ENCODE measurements at places on chromosomes 5 and 9.
A peak's percentile ranks its signal among the peaks of the same experiment; 100 is the strongest.

DNA sequence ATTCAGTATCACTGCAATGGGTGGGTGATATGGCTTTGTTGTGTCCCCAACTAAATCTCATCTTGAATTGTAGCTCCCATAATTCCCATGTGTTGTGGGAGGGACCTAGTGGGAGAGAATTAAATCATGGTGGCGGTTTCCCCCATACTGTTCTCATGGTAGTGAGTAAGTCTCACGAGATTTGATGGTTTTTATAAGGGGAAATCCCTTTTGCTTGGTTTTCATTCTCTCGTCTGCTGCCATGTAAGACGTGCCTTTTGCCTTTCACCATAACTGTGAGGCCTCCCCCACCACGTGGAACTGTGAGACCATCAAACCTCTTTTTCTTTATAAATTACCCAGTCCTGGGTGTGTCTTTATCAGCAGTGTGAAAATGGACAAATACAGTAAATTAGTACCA is 9.5 kb upstream of the NANS start:
- DNase-seq, result no peak

- DNase-seq, result no peak
These were observed 33.6 kb downstream of the WWC1 start for GRCh38 chr5:168324859-168325630.

- DNase-seq, result no peak
These were observed 96.3 kb upstream of the DAP start for GRCh38 chr5:10857338-10857733.

GRCh38 chr9:131965841-131966240 is 113.8 kb downstream of the MED27 start:
- DNase-seq, result no peak

DNA sequence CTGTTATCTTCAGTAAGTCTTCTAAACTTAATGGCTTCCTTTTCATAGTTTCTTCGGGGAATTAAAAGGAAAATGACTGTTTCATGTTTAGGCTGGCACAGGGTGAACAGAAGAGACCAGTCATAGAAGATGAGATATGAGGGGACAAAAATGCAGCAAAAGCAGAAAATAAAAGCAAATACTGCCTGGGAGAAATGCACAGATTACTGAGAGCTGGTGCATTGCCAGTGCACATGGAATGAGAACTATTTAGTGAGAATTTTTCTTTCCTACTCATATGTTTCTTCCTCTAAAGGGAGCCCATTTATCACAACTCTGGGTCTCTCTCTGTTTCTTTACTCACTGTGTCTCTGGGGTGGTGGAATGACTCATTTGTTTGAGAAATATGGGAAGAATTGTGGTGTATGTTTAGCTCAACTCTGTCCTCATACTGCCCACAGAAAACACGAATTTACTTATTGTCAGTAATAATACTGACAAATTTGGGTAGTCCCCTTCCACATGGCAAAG is 25.9 kb upstream of the ANKRD55 start:
- DNase-seq, result peak; percentile 97

- no peak for DNase-seq
These were observed 20.2 kb downstream of the NSG2 start for GRCh38 chr5:174065528-174066197.

DNA sequence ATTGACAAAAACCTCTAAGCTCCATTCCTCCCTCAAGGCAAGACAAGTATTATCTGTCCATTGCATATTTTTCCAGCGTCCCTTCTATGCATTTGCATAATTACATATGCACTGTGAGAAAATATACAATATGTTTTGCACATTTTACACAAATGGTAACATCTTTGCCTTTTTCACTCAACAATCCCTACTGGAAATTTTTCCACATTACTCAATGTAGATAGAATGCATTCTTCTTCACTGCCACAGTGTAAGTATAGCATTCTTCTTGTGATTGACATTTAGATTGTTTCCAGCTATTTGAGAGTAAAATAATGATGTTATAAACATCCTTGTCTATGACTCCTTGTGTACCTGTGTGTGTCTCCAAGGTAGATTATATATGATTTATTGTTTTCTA is 205.0 kb downstream of the SLIT3 start:
- DNase-seq, result no peak

- peak; percentile 34 for DNase-seq
These were observed 57.2 kb upstream of the DHFR start for GRCh38 chr5:80711938-80712337.

All from IMR-90 (cell line).